Activated effector memory CD4-positive, alpha-beta T cell treated with Interleukin-2 at 50 U/mL for 16 hours (primary cell): ENCODE measurements at places on chromosomes 2 and 18.

DNA sequence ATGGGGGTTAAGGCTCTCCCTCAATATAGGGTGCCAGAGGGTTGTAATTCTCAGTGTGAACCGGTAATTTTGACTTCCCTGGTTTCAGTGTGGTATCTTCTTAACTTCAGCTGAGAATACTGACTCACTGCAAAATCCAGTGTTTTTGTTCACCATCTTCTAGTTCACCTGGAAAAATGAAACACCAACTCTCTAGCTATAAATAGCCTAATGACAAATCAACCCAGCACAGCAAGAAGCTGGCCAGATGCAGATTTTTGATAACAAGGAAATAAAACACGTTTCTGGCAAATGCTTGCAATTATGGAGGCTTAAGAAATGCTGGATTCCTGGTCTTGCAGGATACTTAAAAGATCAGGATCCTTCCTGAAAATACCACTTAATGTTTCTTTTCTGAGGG lies 192.3 kb downstream of the CLIP4 start:
- DNase-seq = no peak

GRCh38 chr18:74972354-74972753 lies 236.6 kb downstream of the PTGR3 start:
- DNase-seq = no peak

- no peak for DNase-seq
Measured at GRCh38 chr2:33289961-33290360, 186.5 kb upstream of the RASGRP3 start.

DNA sequence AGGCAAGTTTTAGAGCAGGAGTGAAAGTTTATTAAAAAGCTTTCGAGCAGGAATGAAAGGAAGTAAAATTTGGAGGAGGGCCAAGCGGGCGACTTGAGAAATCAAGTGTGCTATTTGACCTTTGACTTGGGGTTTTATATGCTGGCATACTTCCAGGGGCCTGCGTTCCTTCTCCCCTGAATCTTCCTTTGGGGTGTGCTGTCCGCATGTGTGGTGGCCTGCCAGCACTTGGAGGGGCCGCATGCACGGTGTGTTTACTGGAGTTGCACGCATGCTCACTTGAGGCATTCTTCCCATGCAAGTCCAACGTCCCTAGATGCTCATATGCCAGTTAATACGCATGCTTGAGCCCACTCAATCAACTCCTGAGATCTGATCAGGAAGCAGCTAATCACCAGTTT lies 78.3 kb upstream of the MAP4K4 start:
- no peak for DNase-seq

- no peak for DNase-seq
Measured at GRCh38 chr2:62352031-62352430, 154.0 kb downstream of the TMEM17 start.

GRCh38 chr18:72849671-72850070 lies 18.1 kb downstream of the NETO1 start:
- DNase-seq = no peak
